Smooth muscle cell of trachea (primary cell): ENCODE measurements at places on chromosomes 5 and 9. TPM values are rescaled to one million over a fixed set of nuclear protein-coding genes. Genes with fewer than 3 reads are reported as not detected.

The SNAPC3 gene
- total RNA-seq: 45.7 and 46.4 TPM in 2 replicates

The SLC25A2 gene
- 0.50 and 1.0 TPM in 2 replicates for total RNA-seq

The PTGES gene
- total RNA-seq: 9.5 and 84.5 TPM in 2 replicates

The PCDHB15 gene
- total RNA-seq: under 0.01 and 0.66 TPM in 2 replicates

The PHF19 gene
- total RNA-seq: 23.7 and 47.4 TPM in 2 replicates

The PLPPR1 gene
- not detected in 2 replicates for total RNA-seq

The PKD2L2 gene
- not detected in 2 replicates for total RNA-seq

The ITK gene
- total RNA-seq: not detected in 2 replicates

The HTR4 gene
- not detected in 2 replicates for total RNA-seq

The FAM78A gene
- 0.29 and 0.66 TPM in 2 replicates for total RNA-seq

The RFESD gene
- total RNA-seq: 2.2 and 3.1 TPM in 2 replicates

The SUSD1 gene
- 18.8 and 29.8 TPM in 2 replicates for total RNA-seq

The OLFML2A gene
- 3.6 and 28.8 TPM in 2 replicates for total RNA-seq

The C5 gene
- total RNA-seq: 5.1 and 8.9 TPM in 2 replicates

The ANAPC2 gene
- total RNA-seq: 28.0 and 31.0 TPM in 2 replicates
